Activated naive CD4-positive, alpha-beta T cell treated with anti-CD3 and anti-CD28 coated beads for 36 hours (primary cell): ENCODE measurements at places on chromosomes 13 and 19. TPM values are rescaled to one million over a fixed set of nuclear protein-coding genes. Genes with fewer than 3 reads are reported as not detected.

DNA sequence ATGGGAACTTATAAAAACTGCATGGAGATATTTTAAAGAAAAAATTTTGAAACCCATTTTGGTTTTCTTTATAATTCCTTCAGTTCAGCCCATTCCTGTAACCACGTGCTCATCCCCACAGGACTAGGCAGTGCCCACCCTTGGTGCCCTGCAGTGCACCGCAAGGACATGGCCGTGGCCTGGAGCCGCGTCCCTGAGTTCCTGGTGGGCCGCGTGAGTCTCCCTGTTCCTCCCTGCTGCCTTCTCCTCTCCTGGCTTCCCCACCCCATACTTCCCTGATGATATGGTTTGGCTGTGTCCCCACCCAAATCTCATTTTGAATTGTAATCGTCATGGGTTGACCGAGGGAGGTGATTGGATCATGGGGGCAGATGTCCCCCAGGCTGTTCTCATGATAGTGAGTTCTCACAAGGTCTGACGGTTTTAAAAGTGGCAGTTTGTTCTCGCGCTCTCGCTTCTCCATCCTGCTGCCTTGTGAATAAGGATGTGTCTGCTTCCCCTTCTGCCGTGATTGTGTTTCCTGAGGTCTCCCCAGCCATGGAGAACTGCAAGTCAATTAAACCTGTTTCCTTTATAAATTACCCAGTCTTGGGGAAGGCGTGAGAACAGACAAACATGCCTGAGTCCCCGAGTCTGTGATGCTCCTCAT, 31.6 kb upstream of the TFDP1 start:
- H3K27ac ChIP-seq, result no peak overlapping the region
- no peak overlapping the region for H3K4me3 ChIP-seq
- H3K27me3 ChIP-seq, result no peaks in the 10 kb centered on the region

- H3K36me3 ChIP-seq, result no peaks in the 10 kb centered on the region
- no peak for DNase-seq
- H3K27ac ChIP-seq, result no peak overlapping the region
Measured at GRCh38 chr13:20274466-20274865, 42.3 kb upstream of the GJB6 start.

- no peak overlapping the region for H3K4me3 ChIP-seq
- H3K27me3 ChIP-seq, result no peaks in the 10 kb centered on the region
- no peak overlapping the region for H3K27ac ChIP-seq
- peaks cover 21% of the 10 kb centered on the region for H3K36me3 ChIP-seq
- H3K4me1 ChIP-seq, result peaks cover 8% of the 10 kb centered on the region
- DNase-seq, result no peak
Measured at GRCh38 chr19:45296355-45296754, 26.3 kb downstream of the CKM start.

KCTD12 gene
- 6.2 TPM for total RNA-seq

DNA sequence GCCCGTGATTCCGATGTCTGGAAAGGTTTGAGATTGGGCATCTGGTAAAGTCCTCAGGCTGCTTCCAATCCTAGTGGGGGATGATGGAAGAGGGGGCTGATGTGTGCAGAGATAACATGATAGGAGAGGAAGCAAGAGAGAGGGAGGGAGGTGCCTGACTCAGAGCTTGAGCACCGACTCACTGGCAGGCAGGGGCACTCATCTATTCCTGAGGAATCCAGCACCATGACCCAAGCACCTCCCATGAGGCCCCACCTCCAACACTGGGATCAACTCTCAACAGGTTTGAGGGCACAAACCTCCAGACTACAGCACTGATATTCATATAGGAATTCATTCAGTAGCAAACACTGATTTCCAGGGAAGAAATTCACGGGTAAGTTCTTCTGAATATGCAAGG, 5.6 kb upstream of the SIGLEC9 start:
- no peak overlapping the region for H3K4me3 ChIP-seq
- no peak for DNase-seq
- peaks cover 58% of the 10 kb centered on the region for H3K4me1 ChIP-seq
- H3K27ac ChIP-seq, result no peak overlapping the region
- no peaks in the 10 kb centered on the region for H3K27me3 ChIP-seq

- H3K4me1 ChIP-seq, result no peaks in the 10 kb centered on the region
- DNase-seq, result no peak
- peaks cover 19% of the 10 kb centered on the region for H3K36me3 ChIP-seq
- H3K27ac ChIP-seq, result no peak overlapping the region
- no peaks in the 10 kb centered on the region for H3K27me3 ChIP-seq
Measured at GRCh38 chr19:4692251-4693077, 22.3 kb upstream of the MYDGF start.

ACP5 gene
- 8.8 TPM for total RNA-seq

ZNF470 gene
- 1.5 TPM for total RNA-seq

DNA sequence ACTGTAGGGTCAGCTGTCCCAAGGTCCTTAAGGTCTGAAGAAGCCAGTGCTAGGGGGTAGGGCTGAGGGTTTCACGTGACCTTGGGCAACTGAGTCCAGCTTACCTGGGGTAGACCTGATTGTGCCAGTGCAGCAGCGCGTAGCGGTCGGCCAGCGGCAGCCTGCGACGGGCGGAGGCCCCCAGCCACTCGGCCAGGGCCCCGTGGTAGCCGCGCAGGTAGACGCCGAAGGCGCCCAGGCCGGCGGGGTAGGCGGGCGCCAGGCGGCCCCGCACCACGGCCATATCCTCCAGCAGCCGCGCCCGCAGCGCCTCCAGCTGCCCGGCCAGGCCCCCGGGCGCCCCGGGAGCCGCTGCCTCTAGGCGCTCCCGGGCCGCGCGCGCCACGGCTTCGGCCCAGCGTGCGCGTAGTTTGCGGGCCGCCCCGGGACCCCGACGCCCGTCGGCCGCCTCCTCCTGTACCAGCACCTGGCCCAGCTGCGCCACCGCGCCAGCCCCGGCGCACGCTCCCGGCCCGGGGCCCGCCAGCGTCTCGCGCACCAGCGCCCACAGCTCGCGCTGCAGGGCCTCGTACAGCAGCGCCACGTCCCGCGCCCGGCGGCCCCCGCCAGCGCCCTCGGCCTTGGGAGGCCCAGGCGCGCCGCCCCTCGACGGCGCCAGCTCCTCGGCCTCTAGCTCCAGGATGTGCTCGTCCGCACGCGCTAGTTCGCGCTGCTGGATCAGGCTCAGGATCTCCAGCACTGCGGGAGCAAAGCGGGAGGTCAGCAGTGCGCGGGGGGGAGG, 10.9 kb downstream of the EXOC3L2 start:
- H3K4me3 ChIP-seq, result no peak overlapping the region
- DNase-seq, result no peak
- H3K4me1 ChIP-seq, result no peaks in the 10 kb centered on the region

DNA sequence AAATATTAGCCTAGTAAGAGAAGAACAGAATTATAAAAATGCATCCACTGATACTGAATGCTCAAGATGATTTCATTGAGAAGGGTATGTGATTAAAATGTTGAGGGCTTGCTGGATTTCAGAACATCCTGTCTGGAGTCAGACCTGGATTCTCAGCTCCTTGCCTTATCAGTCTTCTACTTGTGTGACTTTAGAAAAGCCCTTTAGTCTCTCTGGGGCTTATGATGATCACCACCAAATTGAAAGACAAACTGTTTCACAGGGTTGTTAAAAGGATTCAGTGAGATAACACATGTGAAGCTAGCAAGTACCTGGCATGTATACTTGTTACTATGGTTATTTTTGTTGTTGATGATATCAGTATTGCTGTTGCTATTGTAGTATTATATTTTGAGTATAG, 118.4 kb downstream of the GPC6 start:
- no peak for DNase-seq
- H3K4me3 ChIP-seq, result no peak overlapping the region
- H3K36me3 ChIP-seq, result no peaks in the 10 kb centered on the region
- H3K27me3 ChIP-seq, result no peaks in the 10 kb centered on the region

RASIP1 gene
- not detected for total RNA-seq

DNA sequence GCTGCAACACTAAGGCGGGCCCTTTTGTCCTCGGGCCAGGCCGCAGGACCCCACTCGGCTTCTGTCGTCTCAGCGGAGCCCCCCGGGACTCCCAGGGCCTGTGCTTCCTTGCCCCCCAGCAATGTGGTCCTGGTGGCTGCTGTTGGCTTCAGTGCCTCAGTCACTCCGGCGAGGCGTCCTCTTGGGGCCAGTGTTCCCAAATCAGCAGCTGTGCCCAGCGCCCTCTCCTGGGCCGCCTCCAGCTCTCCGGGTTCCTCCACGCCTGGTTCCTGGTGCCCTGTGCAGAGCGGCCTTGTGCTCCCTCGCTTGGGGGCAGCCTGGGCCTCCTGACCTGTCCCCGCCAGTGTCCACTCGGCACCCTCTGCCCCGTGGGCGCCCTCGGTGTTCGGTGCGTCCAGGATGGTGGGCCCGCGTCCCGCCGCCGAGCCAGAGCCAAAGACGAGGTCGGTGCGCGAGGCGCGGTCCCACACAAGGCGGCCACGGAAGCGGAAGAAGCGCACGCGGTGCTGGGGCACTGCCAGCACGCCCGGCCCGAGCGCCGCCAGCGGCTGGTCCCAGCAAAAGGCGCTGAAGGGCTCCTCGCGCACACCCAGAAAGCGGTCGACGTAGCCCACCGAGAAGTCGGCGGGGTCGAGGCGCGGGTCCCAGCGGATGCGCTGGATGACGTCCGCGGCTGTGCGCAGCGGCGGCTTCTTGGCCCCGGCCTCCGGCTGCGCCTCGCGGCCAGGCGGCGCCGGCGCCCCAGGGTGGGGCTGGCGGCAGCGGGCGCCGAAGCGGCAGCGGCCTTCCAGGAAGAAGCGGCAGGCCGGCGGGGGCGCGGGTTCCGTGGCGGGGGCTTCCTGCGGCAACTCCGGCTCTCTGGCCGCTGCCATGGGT, 685 bp downstream of the LENG9 start:
- peak overlapping the region; percentile 84 for H3K4me3 ChIP-seq
- peaks cover 23% of the 10 kb centered on the region for H3K36me3 ChIP-seq
- peak; percentile 67 for DNase-seq
- H3K27ac ChIP-seq, result peak overlapping the region; percentile 92
- H3K27me3 ChIP-seq, result peaks cover 11% of the 10 kb centered on the region

DNA sequence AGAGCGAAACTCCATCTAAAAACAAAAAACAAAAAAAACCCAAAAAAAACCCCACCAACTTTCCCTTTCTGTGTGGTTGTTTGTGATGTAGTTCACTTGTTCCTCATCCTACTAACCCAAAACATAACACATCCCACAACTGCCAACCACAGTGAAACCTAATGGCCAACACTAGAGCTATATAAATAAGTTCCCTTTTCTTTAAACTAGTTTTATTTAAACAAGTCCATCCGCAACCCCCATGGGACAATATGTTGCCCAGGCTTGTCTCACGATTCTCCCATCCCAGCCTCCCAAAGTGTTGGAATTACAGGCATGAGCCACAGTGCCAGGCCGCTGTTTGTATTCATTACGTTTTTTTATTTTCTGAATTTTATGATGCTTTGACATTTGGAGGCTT, 71.2 kb upstream of the ADGRE5 start:
- no peak overlapping the region for H3K4me3 ChIP-seq
- H3K27ac ChIP-seq, result no peak overlapping the region
- H3K36me3 ChIP-seq, result no peaks in the 10 kb centered on the region
- no peaks in the 10 kb centered on the region for H3K27me3 ChIP-seq
- DNase-seq, result no peak
- H3K4me1 ChIP-seq, result peaks cover 5% of the 10 kb centered on the region

DNA sequence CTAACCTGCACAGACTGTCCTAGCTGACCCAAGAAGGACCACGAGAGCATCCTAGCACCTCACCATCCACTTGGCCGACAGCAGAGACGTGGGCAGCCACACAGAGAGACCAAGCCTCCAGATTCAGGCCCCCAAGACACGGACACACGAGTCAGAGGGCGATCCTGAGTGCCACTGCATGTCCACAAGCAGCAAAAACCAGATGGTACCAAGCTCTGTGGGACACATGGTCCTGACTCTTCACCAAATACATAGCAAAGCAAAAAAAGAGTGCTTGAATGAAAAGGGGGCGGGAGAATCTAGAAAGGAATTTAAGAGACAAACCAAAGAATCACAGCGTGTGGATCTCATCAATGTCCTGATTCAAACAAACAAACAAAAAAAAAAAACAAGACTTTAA, 45.2 kb downstream of the MLLT1 start:
- H3K27ac ChIP-seq, result no peak overlapping the region
- H3K4me1 ChIP-seq, result peaks cover 31% of the 10 kb centered on the region
- H3K4me3 ChIP-seq, result no peak overlapping the region
- H3K27me3 ChIP-seq, result no peaks in the 10 kb centered on the region

DNA sequence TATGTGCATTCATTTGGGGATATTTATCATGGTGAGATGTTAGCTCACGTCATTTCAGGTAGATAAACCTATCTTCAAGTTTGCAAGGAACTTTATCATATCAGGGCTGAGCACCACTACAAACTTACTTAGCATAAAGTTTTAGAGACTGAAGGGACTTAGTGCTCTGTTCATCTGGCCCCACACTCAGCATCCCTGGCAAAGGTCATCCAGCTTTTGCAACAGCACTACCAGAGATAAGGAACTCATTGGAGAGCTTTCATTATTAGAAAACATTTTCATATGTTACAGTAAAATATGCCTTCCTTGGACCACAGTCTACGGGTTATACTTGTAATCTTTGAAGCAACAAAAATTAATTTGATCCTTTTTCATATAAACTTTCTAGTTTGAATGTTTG, 263.4 kb downstream of the POU4F1 start:
- no peak overlapping the region for H3K4me3 ChIP-seq
- no peak overlapping the region for H3K27ac ChIP-seq
- peaks cover 7% of the 10 kb centered on the region for H3K27me3 ChIP-seq
- no peak for DNase-seq
- H3K36me3 ChIP-seq, result no peaks in the 10 kb centered on the region
- no peaks in the 10 kb centered on the region for H3K4me1 ChIP-seq

TTYH1 gene
- not detected for total RNA-seq

DNA sequence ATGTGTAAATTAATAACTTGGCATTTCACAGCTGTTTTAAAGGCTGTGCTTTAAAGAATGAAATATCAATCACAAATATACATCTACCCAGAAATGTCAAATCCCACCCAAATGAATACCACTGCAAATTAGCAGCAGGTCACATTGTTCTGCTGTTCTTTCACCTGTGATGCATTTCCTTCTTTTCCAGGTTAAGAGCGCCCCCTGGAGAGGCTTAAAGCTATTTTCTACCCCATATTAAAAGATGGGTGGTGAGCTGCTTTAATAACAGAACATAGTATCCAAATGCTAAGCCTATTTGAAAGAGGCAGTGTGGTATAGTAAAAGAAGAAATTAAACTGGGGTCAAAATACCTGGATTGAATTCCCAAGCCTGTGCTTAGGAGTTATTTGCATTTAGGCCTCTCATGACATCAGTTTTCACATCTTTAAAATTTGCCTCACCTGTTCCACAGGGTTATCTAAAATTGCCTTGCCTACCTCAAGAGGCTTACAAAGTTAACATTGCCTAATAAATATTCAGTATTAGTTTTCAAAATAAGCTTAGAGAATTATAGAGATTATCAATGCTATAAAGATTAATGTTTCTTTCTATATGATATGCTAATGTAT, 396.9 kb upstream of the SLITRK5 start:
- H3K36me3 ChIP-seq, result no peaks in the 10 kb centered on the region
- no peak overlapping the region for H3K4me3 ChIP-seq
- H3K27me3 ChIP-seq, result no peaks in the 10 kb centered on the region
- DNase-seq, result peak; percentile 45
- H3K27ac ChIP-seq, result no peak overlapping the region

SPRED3 gene
- total RNA-seq, result 1.6 TPM

ZNF155 gene
- 3.1 TPM for total RNA-seq

- no peak overlapping the region for H3K4me3 ChIP-seq
- H3K27me3 ChIP-seq, result no peaks in the 10 kb centered on the region
- no peak overlapping the region for H3K27ac ChIP-seq
- no peaks in the 10 kb centered on the region for H3K4me1 ChIP-seq
- peaks cover 6% of the 10 kb centered on the region for H3K36me3 ChIP-seq
Measured at GRCh38 chr13:23811366-23812062, 77.7 kb downstream of the MIPEP start.

IZUMO4 gene
- total RNA-seq, result 14.2 TPM

GRCh38 chr13:41668130-41668757, 210.9 kb downstream of the RGCC start:
- H3K27me3 ChIP-seq, result no peaks in the 10 kb centered on the region
- peak; percentile 52 for DNase-seq
- no peak overlapping the region for H3K27ac ChIP-seq
- H3K36me3 ChIP-seq, result peaks cover 2% of the 10 kb centered on the region
- H3K4me3 ChIP-seq, result no peak overlapping the region
